ENCODE measurements at places on chromosomes 2 and 18.
A peak's percentile ranks its signal among the peaks of the same experiment; 100 is the strongest.

GRCh38 chr2:158407031-158407430 is 49.5 kb downstream of the CCDC148 start:
- DNase-seq, result no peak

DNA sequence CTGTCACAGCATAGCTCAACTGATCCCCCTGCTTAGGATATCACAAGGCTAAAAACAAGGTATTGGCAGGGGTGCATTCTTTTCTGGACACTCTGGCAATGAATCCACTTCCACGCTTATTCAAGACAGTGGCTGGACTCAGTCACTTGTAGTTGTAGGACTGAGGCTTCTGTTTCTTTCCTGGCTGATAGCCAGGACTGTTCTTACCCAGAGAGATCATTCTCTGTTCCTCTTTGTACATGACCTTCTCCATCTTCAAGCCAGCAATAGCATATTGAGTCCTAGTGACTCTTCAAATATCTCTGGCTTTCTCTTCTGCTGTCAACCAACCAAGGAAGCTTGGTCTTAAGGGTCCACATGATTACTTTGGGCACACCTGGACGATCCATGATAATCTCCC is 241.3 kb downstream of the RBM43 start:
- no peak for DNase-seq

GRCh38 chr2:200307724-200308545 is 1.4 kb downstream of the SPATS2L start:
- peak; percentile 52 for DNase-seq

- DNase-seq, result peak; percentile 6
Measured at GRCh38 chr2:139170406-139170805, 390.2 kb upstream of the NXPH2 start.

DNA sequence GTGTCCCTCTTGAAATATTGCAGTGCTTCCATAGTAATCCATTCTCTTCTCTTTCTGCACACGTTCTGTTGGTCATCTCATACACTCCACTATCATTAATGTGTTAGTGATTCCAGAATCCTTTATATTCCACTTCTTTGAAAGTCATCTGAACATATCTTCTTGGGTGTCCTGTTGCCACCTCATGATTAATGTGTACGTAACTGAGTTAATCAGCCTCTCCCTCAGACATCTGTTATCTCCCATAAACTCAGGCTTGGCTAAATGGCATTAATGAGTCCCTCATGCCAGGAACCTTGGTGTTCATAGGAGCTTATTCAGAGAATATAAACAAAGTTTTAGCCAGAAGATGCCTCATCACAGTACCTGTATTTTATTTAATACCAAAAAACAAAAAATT is 126.4 kb downstream of the NCOA1 start:
- peak; percentile 20 for DNase-seq

DNA sequence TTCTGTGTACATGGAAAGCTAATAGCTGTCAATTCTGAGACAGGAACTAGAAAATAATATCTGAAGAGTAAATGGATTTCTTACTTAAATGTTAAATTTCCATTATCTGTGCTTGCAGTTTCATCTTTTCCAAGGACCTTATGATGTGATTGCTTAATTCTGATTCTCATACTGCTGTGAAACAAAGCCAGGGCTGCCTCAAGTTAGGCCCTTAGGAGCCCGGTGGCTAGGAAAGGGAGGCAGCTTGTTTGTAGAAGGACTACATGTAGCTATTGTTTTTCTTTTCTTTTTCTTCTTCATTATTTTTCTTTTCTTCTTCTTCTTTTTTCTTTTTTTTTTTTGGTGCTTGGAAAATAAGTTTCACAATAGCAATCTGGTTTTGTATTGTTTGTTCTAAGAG is 50.5 kb downstream of the XRCC5 start:
- no peak for DNase-seq

DNA sequence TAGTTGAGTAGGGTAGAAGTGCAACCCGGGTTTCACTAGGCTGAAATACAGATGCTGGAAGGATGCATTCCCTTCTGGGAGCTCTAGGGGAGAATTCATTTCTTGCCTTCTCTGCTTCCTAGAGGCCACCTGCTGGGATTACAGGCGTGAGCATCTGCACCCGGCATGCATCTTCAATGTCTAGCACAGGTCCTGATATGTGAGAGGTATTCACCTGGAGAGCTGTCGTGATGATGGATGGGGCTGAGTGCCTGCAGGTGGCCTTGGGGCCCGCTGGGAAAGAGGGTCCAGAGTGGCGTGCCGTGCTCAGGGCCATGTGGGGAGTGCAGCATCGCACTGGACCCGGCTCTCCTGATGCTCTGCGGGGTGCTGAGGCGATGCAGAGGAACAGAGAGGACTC is 6.6 kb upstream of the NTSR2 start:
- DNase-seq, result no peak

GRCh38 chr2:9797086-9797485 is 46.2 kb upstream of the TAF1B start:
- no peak for DNase-seq

GRCh38 chr2:42801381-42801780 is 9.0 kb upstream of the HAAO start:
- DNase-seq, result no peak

DNA sequence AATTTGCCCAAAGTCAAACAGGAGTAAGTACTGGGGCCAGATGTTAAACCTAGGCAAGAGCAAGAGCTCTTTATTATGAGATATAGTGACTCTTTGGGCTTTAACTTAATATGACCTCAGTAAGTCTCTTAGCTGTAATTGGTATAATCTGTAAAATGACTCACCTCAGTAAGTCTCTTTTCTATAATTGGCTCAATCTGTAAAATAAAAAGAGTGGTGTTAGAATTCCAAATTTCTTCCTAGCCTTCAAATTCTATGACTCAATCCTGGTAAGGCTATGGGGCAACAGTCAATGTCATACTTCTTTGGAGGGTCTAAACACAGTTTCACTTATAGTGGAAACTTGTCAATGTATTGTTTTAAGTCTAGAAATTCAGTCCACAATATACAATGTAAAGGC is 1608.9 kb upstream of the PIK3C3 start:
- DNase-seq, result peak; percentile 41

DNA sequence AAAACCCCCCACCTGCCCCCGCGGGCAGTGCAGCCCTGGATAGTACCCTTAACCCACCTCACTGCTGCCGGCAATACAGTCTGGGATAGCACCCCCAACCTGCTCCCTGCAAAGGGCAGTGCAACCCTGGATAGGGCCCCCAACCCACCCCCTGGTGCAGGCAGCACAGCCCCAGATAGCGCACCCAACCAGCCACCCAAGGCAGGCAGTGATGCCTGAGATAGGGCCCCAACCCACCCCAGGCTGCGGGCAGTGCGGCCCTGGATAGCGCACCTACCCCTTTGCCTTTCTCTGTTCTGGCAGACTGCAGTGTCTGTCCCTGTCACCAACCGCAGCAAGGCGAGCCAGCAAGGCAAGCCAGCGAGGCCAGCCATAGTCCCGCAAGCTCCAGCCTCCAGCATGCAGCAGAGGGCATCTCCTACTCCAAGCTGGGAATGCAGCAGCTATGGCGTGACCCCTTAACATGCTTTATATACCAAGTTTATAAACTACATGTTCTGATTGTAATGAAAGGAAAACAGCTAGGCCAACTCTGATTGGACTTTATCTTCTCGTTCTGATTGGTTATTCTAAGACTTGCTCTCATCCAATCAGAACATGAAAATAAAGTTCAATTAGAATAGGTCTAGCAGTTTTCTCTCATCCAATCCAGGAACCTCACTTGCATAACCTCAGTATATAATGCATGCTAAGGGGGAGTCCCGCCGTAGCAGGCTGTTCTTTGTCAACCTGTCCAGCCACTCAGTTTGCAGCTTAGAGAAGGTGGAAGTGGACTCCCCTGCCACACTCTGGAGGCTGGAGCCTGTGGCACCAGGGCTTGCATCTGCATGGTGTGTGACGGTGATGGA is 34.1 kb upstream of the ANKRD62 start:
- no peak for DNase-seq

GRCh38 chr2:150047620-150048222 is 439.7 kb downstream of the RND3 start:
- DNase-seq, result peak; percentile 81

GRCh38 chr18:56473400-56474024 is 164.9 kb downstream of the TXNL1 start:
- DNase-seq, result no peak

DNA sequence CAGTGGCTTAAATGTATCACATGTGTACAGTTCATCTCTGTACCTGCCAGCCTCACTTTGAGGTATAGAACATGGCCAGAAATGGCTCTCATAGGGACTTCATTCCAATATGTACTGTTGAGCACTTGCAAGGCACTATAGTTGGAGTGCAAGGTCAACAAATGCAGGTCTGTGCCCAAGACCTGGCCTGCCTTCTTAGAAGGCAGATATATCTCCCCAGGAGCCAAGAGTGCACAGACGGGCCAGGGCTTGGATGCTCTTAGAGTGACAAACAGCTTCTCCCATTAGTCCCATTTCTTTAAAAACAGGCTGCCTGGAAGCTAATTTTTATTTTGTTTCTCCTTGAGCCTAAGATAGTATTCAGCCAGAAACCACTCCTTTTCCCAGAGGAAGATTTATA is 7.3 kb downstream of the TEX261 start:
- no peak for DNase-seq

DNA sequence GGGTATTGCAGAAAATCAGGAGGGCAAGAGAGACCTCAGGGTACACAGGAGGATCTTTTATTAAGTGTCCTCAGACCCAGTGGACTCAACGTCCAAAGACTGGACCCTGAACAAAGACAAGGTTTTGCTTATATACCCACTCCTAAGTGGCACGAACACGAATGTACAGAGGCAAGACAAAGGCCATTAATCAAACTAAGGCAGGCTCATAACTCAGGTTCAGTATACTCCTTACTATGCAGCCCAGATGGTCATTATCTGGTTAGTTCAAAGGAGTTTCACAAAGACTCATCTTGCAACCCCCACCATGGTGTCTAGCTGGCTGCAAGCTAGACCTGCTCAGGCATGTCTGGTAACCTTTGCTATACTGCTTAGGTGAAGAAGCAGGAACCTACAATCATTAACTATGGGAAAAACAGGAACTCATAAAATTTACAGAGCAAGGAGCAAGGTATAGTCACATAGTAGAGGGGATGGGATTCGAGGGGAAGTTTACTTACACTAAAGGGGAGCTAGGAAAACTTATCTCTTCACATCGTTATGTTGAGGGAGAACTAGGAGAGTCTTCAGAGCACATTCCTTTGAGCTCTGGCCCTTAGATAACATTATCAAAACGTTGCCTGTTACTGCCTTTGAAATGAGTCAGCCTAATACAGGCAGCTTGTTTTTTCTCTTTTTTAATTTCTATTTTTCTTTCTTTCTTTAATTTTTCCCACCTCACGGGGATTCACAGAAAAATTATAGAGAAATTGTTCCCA is 33.9 kb downstream of the SLC4A3 start:
- no peak for DNase-seq

GRCh38 chr2:11717623-11718022 is 28.8 kb upstream of the LPIN1 start:
- no peak for DNase-seq

DNA sequence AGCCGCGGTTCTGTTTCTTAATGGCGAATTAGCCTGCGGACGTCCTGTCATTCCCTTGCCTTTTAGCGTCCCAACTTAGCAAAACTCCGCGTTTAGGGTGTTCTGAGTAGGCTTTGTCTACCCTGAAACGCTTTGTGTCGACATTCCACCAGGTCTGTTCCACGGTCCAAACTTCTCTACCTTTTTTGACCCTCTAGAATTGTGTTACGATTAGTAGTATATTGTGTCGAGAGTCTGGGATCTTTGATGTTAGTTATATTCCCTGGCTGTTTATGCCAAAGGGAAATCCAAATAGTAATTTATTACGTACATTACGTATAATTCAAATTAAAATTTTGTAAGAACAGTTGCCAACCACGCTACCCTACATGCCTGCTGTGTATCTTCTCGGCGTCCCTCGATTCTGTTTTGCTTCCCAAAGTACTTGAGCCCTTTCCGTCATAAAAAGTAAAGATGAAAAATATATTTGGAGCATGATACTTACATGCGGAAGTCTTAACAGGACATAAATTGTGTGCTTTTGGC is 495 bp upstream of the TTC32 start:
- no peak for DNase-seq

DNA sequence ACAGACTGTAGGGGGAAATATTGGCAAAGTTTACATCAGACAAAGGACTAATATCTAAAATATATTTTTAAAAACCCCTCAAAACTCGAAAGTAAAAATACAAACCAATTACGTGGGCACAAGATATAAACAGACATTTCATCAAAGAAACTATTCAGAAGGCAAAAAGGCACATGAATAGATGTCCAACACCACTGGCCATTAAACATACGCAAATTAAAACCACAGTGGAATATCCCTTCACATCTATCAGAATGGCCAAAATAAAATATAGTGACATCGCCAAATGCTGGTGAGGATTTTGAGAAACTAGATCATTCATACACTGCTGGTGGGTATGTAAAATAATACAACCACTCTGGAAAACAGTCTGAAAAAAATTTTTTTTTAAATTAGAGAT is 30.6 kb upstream of the PAPOLG start:
- DNase-seq, result no peak

GRCh38 chr18:74290794-74291471 is 830 bp downstream of the CYB5A start:
- no peak for DNase-seq

DNA sequence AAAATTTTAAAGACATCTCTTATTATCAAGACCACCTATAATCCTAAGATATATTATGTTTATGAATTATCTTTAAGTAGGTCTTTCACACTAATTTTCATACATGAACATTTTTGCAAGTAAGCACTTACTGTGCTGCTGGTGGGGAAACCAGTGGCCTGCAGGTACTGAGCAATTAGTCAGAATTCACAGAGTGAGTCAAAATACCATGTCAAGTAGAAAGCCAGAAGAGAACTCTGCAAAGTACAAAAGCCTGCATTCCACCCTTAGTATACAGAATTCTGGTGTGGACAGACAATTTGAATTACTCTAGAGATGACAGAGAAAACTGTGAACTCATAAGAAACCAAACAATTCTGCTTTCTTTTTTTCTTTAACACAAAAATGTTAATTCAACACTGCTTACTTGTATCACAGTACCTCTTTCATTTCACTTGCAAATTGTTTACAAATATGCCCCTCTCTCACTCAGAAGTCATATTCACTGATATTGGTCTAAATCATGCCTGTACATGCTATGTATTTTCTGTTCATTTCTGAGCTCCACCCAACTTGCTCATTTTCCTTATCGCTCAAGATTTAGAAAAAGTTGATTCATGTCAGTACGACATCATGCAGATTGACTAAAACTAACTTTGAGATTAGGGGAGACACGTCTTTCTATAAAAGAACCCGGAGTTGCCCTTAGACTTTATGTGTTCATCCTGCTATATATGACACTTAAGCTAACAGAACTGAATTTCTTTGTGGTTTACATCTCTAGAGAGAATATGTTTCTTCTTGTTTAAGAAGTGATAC is 182.9 kb downstream of the IKZF2 start:
- DNase-seq, result no peak
